Type B pancreatic cell (in vitro differentiated cells): ENCODE measurements at places on chromosomes 5 and 9. TPM values are rescaled to one million over a fixed set of nuclear protein-coding genes. Genes with fewer than 3 reads are reported as not detected.

PRPF4 gene
- 27.2 and 38.0 TPM in 2 replicates for total RNA-seq

UAP1L1 gene
- 3.4 and 5.4 TPM in 2 replicates for total RNA-seq

MLANA gene
- 12.1 TPM in 1 of 2 replicates, not detected in the other for total RNA-seq

GLDC gene
- 4.9 and 11.8 TPM in 2 replicates for total RNA-seq

JAKMIP2 gene
- total RNA-seq = 2.7 and 13.8 TPM in 2 replicates

GCNT4 gene
- total RNA-seq = 7.1 and 8.3 TPM in 2 replicates

STPG3 gene
- 0.31 TPM in 1 of 2 replicates, not detected in the other for total RNA-seq

GRCh38 chr5:142507531-142508372 lies 178.1 kb downstream of the FGF1 start:
- no peak for DNase-seq

DNA sequence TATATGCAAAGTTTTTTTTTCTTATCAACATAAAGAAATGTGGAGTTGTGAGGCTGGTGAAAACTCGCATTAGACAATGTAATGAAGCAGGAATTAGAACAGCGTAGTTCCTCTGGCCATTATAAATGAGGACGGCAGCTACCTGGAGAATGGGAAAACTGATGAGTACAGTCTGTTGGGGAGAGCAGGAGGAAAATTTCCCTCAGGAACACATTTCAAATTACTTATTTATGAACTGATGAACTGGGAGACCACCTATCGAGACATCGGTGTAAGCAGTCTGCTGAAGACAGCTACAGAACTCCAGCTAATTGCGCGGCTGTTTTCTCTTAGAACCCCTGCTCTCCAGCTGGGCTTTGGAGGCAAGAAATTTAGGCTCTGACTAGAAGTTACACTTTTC lies 343.9 kb upstream of the CLINT1 start:
- no peak for DNase-seq

- DNase-seq = no peak
Measured at GRCh38 chr5:174423558-174423957, 300.8 kb upstream of the MSX2 start.

GRCh38 chr5:41843456-41844370 lies 26.5 kb downstream of the OXCT1 start:
- no peak for DNase-seq

GRCh38 chr5:73506459-73506955 lies 8.3 kb downstream of the BTF3 start:
- no peak for DNase-seq

DNA sequence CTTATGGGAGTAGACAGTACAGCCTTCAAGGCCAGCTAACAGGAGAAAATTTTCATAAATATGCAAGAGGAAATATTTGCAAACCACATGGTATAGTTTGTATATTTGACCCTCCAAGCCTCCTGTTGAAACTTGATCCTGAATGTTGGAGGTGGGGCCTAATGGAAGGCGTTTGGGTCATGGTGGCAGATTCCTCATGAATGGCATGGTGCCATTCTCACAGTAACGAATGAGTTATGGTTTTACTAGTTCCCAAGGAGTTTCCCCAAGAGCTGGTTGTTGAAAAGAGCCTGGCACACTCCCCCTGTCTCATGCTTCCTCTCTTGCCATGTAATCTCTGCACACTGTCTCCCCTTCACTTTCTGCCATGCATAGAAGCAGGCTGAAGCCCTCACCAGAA lies 3.3 kb upstream of the PAIP1 start:
- DNase-seq = no peak

DNA sequence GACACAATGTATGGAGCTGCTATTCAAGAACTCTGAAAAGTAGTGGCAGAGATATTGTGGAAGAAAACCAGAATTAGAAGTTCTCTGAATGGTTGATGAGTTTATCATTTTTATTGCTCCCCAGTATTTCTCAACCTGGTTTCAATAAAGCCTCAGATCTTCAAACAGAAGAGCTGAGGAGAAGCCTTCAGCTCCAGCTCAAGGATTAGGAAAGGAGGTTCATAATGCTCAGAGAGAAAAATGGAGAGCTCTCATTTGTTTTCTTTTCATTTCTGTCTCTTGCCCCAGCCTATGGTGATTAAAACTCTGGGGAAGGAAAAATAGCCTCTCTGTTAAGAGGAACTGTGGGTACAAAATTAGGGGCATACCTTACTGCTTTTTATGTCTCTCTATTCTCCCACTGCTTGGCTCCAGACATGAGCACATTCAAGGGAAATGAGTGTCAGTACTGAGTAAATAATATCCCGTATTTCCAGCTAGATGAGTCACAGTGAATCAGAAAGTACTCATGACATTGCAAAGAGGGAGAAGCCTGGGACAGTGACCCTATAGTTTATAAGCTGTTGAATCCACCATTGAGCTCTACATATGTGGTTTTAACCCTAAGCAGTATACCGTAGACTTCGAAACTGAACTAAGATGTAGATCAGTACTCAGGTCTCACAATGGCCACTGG lies 138.1 kb downstream of the EMB start:
- no peak for DNase-seq

DNA sequence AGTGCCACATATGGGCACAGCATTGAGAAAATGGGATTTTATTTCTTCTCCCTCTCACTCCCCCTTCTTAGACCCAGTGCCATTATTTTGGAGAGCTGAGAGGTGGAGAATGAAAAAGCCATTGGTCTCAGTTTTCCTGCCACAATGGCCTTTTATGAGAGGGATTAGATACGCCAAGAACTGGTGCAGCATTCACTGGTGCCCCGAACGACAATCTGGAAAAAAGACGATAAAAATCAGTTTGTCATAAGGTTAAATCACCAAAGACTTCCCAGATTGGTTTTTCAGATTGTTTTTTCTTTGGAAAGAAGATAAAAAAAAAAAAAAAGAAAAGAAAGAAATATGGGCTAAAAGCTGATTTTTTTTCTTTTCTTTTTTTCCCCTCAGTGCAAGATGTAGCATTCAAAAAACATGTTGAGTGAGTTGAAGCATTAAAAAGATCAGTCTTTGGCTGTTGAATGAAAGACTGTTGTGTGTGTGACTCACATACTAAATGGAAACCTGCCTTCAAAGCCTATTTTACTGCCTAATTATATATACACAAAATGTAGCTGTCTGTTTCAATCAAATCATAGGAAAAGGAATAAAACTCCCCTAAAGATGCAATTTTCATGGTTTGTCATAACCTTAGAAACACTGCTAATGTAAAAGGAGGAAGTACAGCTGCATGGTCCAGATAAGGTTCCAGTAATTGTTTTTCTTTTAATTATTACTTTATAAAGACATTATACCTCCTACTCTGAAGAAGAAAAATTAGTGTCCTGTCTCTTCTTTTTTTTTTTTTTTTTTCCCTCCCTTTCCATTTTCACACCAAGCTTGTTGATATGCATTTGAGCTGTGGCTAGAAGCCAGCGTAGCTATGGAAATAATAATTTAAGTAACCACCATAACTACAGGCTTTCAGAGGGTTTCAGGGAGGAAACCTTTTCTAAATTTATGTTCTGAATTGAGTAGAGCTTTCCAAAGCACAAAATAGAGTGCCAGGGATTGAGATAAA lies 27.2 kb upstream of the ZNF608 start:
- no peak for DNase-seq

- DNase-seq = no peak
Measured at GRCh38 chr5:5497152-5497788, 74.8 kb downstream of the ICE1 start.

- DNase-seq = no peak
Measured at GRCh38 chr5:39713250-39713916, 288.6 kb upstream of the DAB2 start.

GRCh38 chr9:133673258-133673655 lies 37.1 kb downstream of the DBH start:
- no peak for DNase-seq

GRCh38 chr5:54905246-54905795 lies 80.1 kb downstream of the ESM1 start:
- DNase-seq = no peak

DNA sequence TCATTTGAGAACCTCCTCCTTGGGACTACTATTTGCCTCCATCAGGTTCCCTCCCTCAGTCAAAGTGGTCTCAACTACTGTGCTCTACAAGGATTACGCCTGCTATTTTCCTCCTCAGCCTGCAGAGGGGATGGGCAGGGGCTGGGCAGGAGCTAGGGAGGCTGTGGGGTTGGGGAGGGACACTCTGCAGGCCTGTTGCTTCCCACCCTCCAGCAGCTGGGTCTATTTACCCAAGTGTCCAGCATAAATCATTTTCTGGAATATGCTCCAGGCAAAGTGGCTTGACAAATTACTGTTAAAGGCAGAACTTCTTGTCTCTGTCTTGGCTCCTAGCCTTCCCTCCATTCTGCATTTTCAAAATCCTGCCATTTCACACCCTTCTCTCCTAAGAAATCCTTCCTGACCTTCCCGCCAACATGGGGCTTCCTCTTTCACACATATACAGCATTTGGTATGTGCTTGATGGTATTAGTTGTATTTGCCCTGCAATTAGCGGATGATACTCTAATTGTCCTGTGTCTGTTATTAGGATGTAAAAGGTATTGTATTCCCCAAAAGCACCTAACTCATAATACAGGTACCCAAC lies 106.7 kb downstream of the EFNA5 start:
- no peak for DNase-seq
